RKO (cell line): ENCODE measurements at places on chromosomes 12 and 14.
A peak's percentile ranks its signal among the peaks of the same experiment; 100 is the strongest.

GRCh38 chr12:11592484-11592883, 57.0 kb upstream of the ETV6 start:
- no peak for DNase-seq

GRCh38 chr12:130969223-130969622, 15.5 kb downstream of the ADGRD1 start:
- DNase-seq, result no peak

- DNase-seq, result peak; percentile 47
These were observed 30.0 kb upstream of the GRIP1 start for GRCh38 chr12:66708704-66709456.

DNA sequence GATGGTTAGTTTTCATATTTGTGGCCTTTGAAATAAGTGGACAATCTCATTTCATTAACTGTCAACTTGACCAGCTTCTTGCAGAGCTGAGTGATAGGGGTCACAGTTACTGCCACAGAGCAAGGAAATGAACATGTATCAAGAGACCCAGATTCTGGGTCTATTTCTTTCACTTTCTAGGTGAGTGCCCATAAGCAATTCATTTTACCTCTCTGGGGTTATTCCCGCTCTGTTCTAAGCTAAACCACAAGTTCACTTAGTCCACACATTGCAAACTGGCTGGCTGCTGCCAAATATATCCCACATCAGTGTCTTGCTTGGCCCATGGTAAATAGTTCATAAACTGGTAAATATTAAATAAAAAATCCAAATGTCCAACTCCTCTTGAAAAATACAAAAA, 29.9 kb downstream of the GPHB5 start:
- DNase-seq, result no peak

GRCh38 chr12:95395696-95396095, 78.3 kb upstream of the METAP2 start:
- no peak for DNase-seq
